Dorsolateral prefrontal cortex (tissue), 122 donors: ENCODE measurements at places on chromosomes 3 and 15.
A peak's percentile ranks its signal among the peaks of the same experiment; 100 is the strongest.

- no peak for DNase-seq
Observed at GRCh38 chr15:56770173-56770572, 36.9 kb upstream of the ZNF280D start.

DNA sequence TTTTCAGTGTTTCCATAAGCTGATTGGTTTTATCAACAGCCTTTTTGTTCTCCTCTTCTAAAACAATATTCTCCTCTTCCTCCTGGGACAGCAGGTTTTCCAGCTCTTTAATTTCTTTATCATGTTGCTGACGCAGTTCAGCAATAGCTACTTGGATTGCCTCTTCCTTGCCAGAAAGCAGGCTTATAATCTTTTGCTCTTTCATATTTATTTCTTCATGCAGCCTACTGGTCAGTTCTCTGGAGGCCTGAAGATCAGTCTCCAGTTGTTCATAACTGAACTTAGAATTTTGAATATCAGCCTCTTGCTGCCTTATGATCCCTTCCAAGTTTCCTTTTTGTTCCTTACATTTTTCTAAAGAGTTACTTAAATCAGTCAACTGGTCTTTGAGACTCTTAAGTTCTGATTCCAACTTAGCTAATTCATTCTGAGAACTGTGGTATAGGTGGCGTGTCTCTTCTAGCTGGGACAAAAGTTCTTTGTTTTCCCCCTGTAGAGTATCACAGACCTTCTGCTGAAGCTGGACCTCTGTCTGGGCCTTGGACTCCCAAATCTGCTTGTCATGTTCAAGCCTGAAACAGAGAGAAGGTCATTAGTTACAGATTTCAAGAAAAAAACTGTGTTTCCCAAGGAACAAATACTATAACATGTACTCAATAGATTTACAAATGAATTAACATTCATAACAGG lies 31.5 kb upstream of the HCLS1 start:
- no peak for DNase-seq

GRCh38 chr3:197009532-197010019 lies 20.0 kb downstream of the MELTF start:
- no peak for DNase-seq

DNA sequence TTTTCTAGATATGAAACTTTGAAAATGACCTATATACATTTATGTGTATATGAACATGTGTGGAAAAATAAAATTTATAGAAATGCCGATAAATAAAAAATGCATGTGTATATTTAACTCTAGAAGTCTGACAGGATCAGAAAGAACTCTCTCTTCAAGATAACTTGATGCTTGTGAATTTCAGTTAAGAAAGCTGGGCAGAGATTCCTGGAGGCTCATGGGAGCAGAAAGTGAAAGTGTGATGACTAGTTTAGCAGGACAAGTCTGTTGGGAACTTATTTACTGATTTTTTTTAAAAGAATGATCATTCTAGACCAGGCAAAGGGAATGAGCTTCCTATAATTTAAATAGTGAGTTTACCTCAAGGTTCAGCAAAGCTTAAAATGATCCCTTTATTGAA lies 81.5 kb upstream of the KCNAB1 start:
- DNase-seq: no peak

GRCh38 chr3:175118382-175118941 lies 259.3 kb downstream of the NAALADL2 start:
- no peak for DNase-seq

DNA sequence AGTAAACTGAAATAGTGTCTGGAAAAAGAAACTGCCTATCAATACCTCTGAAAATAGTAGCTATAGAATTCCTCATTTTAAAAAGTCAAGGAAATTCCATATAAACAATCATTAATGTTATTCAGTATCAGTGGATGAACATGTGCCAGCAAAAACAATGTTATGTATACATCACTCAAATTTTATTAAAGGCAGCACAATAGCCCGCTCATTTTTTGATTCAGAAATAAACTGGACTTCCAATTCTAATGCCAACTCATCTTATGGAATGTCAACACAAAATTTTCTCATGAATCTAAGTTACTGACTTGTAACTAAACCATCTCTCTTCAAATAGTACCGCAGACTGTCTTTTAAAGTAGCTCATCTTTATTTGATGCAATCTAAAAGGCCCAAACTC lies 19.0 kb downstream of the THBS1 start:
- DNase-seq: no peak

GRCh38 chr3:184380627-184381260 lies 890 bp downstream of the CHRD start:
- DNase-seq: peak; percentile 47

DNA sequence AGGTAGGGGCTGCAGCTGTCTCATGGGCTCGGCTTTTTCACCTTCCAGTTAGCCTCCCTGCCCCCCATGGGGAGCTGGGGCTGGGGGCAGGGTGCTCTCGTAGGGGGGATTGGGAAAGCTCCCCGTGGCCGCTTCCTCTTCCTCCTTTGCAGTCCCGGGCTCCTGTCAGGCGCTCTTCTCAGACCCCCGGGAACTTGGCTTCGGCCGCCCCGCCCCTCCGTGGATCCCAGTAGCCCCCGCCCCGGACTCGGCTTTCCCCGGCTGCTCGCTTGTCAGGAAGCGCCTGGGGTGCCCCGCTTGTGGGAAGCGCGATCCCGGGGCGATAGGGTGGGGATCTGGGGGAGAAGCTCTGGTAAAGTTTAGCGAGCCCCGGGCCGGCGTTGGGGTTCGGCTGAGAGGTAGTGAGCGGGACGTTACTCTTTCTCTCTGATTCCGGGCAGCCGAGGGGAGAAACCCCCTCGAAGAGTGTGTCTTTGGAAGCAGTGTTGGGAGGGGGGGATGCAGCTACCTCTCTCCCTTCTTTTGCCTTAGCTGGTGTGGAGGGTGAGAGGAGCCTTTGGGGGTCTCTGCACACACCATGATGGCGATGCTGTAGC lies 611 bp downstream of the PIAS1 start:
- DNase-seq: peak; percentile 18

GRCh38 chr15:92028389-92028724 lies 174.8 kb downstream of the SLCO3A1 start:
- DNase-seq: no peak

GRCh38 chr3:18284716-18285115 lies 140.4 kb downstream of the SATB1 start:
- no peak for DNase-seq

DNA sequence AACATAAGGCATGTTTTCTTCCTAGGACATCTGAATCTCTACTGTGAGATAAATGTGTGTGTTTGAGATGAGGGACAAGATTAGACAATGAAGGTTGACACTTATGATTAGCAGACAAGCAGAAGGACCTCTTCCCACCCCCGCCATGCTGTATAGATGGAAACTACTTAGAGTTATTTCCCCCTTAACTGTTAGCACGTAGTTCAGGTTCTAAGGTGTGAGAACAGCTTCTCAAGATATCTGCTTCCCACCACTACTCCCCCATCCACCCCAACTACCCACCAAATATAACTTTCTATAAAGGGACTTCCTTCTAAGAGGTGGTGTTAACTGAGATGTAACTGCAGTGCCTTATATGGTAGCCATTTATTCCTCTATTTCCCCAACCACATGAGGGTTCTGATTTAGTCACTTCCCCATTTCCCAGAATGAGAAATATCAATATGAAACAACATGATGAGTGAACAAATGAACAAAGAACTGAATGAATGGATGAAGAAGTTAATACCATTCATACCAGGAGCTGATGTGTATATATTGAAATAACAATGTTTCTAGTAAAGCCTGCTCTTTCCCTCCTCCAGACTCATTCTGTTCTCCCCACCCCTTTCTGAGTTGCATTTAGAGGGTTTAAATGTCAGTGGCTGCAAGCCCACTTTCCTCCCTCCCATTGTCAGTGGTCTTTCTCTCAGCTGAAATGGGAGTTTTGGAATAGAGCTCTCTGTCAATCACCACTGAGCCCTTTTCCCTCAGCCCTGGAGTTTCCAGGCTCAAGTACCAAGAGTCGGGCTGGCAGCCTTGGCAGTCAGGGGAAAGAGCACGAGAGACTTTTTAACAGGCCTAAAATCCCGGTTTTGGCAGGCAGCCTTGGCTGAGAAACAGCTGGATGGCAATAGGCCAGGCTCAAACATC lies 7.7 kb upstream of the RFTN1 start:
- no peak for DNase-seq

GRCh38 chr3:179324270-179324754 lies 1.5 kb downstream of the ZNF639 start:
- DNase-seq: no peak

- DNase-seq: peak; percentile 99
Observed at GRCh38 chr15:72473614-72474465, at the start of gene ARIH1. Gene ARIH1, plus strand, starts transcription at chr15:72474330. Its CDS starts 310 bp downstream, at chr15:72474640.

GRCh38 chr3:121545049-121545573 lies 677 bp downstream of the POLQ start:
- DNase-seq: no peak

DNA sequence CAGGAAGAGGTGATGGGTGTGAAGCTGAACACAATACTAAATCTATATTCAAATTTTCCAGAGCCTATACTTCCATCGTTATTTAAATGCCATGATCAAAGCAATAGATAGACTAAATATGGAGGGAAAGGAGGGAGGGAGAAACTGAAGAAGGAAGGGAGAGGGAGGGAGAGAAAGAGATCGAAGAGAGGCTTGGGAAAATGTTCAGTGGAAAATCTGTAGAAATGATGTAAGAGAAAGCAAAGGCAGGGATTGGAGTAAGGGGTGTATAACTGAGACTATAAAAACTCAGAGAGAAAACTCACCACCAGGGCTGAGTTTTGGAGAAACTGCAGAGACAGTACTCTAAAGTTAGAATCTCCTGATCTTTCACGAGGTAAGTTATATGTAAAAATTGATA lies at the start of gene OSTN:
Gene OSTN (plus strand): TSS at position 310 of the 400 bp plus-strand sequence. CDS start 13,292 bp downstream, outside the sequence.
- no peak for DNase-seq

- no peak for DNase-seq
Observed at GRCh38 chr15:40933517-40933902, 4.4 kb downstream of the DLL4 start.

DNA sequence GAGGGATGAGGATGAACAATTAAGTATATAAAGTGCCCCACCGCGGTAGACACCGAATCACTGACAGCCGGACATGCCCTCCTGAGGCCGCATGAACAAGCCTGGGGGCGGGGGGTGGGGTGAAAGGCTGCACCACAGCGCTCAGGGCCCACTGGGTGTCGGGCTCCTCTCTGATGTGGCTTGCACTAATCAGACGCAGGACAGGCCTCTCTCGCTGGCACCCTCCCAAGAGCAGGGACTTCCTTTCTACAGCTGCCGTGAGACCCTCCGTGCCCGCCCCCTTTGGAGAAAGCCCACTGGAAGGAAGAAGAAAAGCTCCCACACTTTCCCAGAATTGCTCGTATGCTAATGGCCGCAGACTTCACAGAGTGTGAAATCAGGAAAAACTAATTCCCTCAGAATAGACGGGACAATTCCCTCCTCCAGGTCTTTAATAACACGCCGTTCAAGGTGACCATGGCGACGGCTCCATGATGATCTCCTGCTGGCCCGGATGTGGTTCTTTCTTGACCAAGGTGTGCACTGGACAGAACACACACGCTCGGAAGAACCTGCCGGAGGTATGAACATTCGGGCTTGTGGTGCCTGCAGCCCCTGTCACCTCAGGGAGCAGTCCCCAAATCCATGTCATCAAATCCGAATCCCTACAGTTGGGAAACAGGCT lies 32.0 kb downstream of the IQSEC1 start:
- no peak for DNase-seq

GRCh38 chr3:73623346-73623745 lies 1.4 kb downstream of the PDZRN3 start:
- no peak for DNase-seq

- no peak for DNase-seq
Observed at GRCh38 chr3:114442246-114442645, 148.4 kb downstream of the TIGIT start.

- no peak for DNase-seq
Observed at GRCh38 chr3:52038227-52038626, 18.1 kb downstream of the DUSP7 start.

GRCh38 chr15:50163719-50164410 lies 18.1 kb upstream of the SLC27A2 start:
- DNase-seq: no peak

DNA sequence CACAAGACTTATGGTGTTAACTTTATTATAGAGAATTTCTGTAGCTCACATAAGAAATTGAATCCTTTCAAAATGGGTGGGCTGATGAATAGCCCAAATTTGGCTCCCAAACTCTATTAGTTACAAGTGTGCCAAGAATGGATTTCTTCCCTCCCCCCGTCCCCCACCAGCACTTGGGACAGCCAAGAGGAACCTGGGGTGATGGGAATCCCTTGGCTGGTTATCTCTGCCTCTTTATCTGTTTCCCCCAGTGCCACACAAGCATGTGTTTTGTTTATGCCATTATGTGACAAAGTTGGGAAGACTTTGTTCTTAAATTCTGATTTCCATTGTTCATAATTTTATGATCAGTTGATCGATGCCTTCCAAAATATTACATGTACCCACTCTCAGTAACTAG lies 28.3 kb downstream of the CMSS1 start:
- DNase-seq: no peak

GRCh38 chr15:88230823-88231222 lies 25.7 kb downstream of the NTRK3 start:
- no peak for DNase-seq

- no peak for DNase-seq
Observed at GRCh38 chr3:106117490-106117858, 248.7 kb upstream of the CBLB start.

- no peak for DNase-seq
Observed at GRCh38 chr15:22950256-22950990, 29.7 kb downstream of the CYFIP1 start.

DNA sequence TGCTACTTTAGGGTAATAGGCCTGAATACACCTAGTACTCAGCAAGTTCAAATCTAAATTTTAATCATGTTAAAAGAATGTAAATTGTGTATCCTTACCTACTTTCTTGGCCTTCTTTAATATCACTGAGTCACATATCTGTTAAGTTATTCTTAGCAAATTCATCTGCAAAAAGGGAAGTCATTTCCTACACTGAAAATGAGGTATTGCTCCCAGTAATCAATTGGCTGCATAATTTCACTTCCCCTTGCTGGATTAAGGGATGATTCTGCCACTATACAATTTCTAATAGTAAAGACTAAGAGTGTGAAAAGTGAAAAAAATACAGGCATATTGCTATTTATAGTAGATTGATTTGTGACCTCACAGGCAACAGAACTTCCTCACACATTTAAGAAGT lies 47.8 kb downstream of the CCDC54 start:
- DNase-seq: no peak

GRCh38 chr15:22863356-22863755 lies 24.9 kb downstream of the NIPA2 start:
- DNase-seq: no peak

- DNase-seq: no peak
Observed at GRCh38 chr3:46849045-46849631, 14.1 kb downstream of the MYL3 start.

GRCh38 chr3:100518983-100519382 lies 26.6 kb downstream of the TMEM45A start:
- no peak for DNase-seq

DNA sequence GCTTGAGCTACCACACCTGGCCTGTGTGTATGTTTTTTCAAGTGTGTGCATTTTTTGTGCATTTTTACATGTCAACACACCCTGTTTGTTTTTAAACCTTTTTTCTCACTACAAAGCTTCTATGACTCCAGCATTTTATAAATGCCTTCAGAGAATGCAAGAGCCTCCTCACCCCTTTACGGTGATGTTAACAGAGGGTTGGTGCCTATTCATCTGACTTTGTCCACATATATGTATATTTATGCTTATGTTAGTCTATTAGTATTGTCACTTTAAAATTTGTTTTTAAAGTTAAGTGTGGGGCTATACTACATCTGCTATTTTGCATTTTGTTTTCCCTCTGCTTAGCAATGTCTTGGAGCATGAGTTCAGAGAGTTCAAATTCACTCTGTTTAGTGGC lies 45.8 kb downstream of the EEFSEC start:
- DNase-seq: no peak
